ENCODE measurements at places on chromosomes 6 and 20.

- no peak for DNase-seq
Observed at GRCh38 chr20:24165301-24166122, 176.9 kb upstream of the GGTLC1 start.

DNA sequence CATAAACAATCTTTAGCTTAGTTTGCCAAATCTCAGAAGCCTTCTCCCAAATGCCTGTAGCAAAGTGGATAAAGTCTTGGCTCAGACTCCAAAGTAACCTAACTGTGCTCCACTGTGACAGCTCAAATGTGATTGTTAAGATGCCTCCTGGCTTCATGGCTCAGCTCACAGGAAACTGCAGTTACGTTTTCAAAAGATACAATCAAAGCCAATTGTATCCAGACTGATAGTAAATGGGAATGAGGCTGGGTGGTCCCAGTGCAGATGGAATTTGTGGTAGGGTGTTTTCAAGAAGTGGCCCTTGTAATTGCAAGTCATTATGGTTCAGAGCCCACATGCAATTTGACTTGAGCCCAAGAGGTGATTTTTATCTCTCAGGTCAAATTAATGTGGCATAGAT lies 151.2 kb upstream of the TAB2 start:
- no peak for DNase-seq

DNA sequence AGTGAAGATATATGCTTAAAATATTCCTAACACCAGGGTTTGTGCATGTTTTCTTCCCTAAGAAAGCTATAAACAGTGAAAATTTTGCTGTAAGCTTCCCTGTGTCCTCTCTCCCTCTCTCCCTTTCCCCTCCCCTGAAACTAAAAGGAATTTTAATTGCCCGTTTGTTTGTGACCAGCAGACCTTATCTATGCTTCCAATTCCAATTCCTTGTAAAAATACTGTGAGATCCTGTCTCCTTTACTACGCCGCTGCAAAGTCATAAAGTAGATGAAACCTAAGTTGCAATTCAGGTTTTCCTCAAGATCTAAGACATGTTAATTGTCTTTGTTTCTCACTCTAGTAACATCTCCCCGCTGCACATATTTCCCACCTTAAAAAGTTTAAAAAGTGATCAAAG lies 82.3 kb downstream of the DNAH8 start:
- DNase-seq: no peak

DNA sequence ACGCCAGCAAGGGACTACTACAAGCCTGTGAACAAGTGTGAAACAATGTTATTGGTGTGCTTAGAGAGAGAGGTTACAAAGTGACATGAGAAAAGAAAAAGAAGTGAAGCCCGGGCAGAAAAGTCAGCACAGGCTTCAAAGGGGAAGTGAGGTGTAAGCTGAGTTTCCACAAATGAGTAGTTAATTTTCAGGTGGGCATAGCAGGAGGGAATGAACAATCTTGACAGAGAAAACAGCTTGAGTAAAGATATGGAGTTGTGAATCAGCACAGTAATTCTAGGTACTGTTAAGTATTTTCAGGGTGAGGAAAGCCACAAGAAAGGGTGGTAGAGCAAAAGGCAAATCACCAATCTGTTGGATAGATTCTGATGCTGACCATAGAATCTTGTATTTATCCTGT lies 4.3 kb downstream of the KCNQ5 start:
- no peak for DNase-seq

GRCh38 chr6:78935553-78935952 lies 68.2 kb downstream of the IRAK1BP1 start:
- no peak for DNase-seq

GRCh38 chr6:153231048-153231646 lies 100.1 kb upstream of the RGS17 start:
- no peak for DNase-seq

GRCh38 chr6:66662196-66662595 lies 955.2 kb upstream of the EYS start:
- no peak for DNase-seq

Measured in T-helper 1 cell (primary cell).